ENCODE measurements at places on chromosomes 12 and 14.

- no peak for DNase-seq
Measured at GRCh38 chr14:92323011-92323915, at the start of gene SLC24A4. TSS of gene SLC24A4 (plus strand) at chr14:92323165. CDS start at chr14:92323831, 666 bp downstream.

- no peak for DNase-seq
Measured at GRCh38 chr12:20309504-20310148, 58.7 kb upstream of the PDE3A start.

GRCh38 chr12:18239526-18239925 lies 21.8 kb upstream of the PIK3C2G start:
- DNase-seq, result no peak

GRCh38 chr12:102167821-102168604 lies 29.6 kb downstream of the PMCH start:
- no peak for DNase-seq

GRCh38 chr14:103313704-103314103 lies 20.3 kb upstream of the EIF5 start:
- DNase-seq, result no peak

DNA sequence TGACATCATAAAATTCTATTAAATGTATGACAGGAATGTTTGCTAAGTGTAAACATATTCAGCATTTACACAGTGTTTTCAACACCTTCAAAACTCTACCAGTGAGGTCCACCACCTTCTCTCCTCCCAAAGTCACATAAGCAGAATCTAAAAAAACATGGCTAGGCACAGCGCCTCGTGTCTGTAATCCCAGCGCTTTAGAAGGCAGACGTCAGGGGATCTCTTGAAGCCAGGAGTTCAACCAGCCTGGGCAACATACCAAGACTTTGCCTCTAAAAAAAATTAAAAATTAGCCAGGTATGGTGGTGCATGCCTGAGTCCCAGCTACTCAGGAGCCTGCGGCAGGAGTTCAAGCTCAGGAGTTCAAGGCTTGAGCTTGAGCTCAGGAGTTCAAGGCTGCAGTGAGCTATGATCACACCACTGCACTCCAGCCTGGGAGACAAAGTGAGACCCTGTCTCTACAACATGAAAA lies 30.0 kb downstream of the NUMB start:
- DNase-seq, result no peak

- no peak for DNase-seq
Measured at GRCh38 chr12:39966256-39966655, 139.6 kb downstream of the SLC2A13 start.

DNA sequence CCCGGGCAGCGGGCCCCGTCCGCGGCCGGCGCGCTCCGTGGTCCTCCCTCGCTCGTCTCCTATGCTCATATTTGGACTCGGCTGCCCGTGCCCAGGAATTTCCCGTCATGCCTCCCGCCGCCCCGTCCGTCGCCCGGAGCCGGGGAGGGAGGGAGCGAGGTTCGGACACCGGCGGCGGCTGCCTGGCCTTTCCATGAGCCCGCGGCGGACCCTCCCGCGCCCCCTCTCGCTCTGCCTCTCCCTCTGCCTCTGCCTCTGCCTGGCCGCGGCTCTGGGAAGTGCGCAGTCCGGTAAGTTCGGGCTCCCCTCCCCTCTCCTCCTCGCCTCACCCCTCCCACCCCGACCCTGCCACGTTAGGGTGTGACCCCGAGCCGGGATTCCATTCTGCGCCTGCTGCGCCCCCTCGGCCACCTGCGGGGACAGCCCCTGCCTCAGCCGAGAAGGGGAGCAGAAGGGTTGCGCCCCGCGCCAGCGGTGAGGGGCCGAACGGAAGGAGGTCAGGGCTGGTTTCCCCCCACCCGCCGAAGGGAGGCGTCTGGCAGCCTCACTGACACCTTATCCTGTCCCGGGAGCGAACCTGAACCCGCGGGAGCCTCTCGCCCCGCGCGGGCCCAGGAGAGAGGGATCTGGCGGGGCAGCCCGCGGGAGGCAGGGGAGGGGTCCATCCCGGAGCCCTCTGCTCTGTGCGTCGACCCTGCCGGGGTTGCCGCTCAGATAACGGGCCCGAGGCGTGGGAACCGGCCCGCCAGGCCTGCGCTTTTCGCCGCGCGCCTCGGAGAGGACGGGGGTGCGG lies at the start of gene MSRB3:
MSRB3 (plus strand) TSS at position 108 of the 793 bp plus-strand sequence. CDS start 29,897 bp downstream, outside the sequence.
- no peak for DNase-seq

- DNase-seq, result no peak
Measured at GRCh38 chr12:121893961-121894460, 5.4 kb downstream of the PSMD9 start.

- no peak for DNase-seq
Measured at GRCh38 chr12:108232565-108232964, 103.5 kb downstream of the WSCD2 start.

DNA sequence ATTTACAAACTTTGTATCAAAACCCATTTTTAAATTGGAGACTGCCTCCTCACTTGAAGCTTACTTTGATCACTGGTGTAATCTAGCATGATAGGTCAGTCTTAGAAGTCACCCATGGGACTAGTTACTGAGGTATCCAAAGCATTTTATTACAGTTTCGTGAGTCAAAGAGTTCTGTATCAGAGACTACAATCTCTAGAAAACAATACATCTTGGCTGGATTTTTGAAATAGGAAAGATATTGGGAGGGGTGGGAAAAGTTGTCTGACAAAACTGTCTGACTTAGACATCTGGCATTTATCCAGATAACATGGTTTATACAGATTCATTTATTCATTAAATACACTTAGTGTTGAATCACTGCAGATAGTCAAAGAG lies 173.5 kb upstream of the PDZRN4 start:
- DNase-seq, result no peak

GRCh38 chr14:85191986-85192385 lies 338.0 kb upstream of the FLRT2 start:
- no peak for DNase-seq

- no peak for DNase-seq
Measured at GRCh38 chr12:91594715-91595114, 412.1 kb upstream of the DCN start.

DNA sequence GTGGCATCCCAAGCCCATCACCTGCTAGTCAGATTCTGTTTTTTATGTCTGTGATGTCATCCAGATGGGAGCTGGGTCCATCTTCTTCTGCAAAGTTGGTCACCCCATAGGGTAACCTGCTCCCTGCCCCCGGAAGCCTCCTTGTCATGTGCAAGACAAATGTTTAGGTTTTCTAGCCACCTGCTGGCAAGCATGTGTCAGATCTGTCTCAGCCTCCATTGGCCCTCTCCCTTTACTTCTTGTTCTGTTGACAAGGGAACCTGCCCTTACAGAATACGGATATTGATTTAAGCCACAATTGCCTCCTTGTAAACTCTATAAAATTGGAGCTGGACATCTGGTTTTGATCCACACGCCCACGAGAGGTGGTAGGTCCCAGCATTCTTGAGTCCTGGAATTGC lies 7.5 kb downstream of the NTF3 start:
- DNase-seq, result no peak

DNA sequence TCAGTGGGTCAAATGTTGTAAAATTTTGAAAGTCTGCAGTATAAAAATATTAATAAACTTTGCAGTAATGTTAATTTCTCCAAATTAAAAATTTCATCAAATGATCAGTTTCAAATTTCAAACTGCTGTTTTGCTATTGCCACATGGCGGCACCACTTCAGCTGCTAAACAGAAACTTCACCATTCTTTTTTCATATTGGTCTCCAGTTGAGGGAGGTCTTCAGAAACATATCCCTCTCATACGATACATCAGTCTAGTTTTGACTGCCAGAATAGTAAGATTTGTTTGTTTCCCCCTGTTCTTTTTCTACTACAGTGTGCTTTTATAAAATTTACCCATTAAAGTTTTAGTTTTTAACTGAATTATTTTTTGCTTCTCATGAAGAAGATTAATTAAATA lies 4.2 kb upstream of the TRHDE start:
- DNase-seq, result no peak

- DNase-seq, result no peak
Measured at GRCh38 chr14:50001151-50001998, 108.5 kb downstream of the ARF6 start.

DNA sequence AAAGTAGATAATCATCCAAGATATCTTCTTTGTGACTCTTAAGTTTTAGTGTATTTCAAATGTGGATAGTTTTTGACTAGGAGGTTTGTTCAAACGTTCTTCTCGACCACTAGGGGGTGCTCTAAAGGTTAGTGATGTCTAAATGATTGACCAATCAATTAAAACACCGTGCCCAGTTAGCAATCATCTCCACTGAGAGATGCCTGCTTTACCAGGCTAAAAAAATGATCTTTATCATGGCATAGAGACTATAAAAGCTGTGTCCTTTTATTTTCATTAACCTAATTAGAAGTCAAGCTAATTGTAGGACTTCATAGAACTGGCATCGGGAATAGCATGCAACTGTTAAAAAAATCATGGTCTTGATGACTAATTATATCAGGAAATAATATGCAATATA lies 153.9 kb downstream of the PRKCH start:
- no peak for DNase-seq

DNA sequence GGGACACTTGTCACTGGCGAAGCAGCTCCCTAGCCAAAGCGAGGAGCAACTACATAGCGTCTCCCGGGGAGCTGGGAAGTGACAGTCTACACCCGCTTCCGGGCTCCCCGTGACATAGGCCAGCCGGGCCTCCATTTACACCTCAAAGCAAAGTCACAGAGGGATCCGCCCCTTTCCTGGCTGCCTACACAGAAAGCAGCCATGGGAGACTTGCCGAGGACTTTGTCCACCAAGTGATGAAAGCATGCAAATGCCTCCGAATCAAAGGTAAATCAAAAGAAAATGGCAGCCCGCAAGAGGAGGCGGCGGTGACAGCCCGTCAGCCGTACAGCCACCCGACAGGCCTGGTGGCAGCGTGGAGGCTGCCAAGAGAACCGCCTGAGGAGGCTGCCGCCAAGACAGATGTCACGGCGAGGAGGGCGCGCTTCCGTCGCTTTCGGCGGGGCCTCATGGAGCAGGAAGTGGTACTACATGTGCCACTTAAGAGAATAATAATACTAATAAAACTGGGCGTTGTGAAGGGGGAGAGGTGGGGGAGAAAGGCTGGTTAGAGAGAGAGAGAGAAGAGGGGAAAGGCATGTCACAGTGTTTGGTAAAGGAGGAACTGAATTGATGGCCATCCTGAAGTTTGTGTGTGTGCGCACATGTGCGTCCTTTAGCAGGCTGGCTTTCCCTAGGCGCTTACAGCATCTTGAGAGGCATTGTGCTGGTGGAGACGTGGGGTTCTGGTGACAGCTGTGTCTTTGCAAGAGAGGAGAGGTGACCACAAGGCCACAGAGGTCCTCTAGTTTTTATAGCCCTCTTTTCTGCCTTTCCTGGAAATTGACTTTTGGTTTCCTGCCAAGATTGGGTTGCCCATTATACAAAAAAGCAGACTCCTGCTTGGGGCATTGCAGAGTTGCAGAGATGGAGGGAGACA lies 661.7 kb downstream of the VRK1 start:
- DNase-seq, result no peak

All from hypothalamus (tissue), 51 donors.